ENCODE measurements at places on chromosomes 6 and 20. TPM values are rescaled to one million over a fixed set of nuclear protein-coding genes. Genes with fewer than 3 reads are reported as not detected.

TDRD6 gene
- 0.32 TPM for total RNA-seq

PPP1R14C gene
- 131 TPM for total RNA-seq

PERP gene
- 42.1 TPM for total RNA-seq

MLIP gene
- 403 TPM for total RNA-seq

SLC17A3 gene
- total RNA-seq: not detected

TMX4 gene
- total RNA-seq: 123 TPM
